GM12892 (cell line): ENCODE measurements at places on chromosomes 4 and X.

GRCh38 chr4:171667906-171668305 is 145.3 kb upstream of the GALNTL6 start:
- no peak for DNase-seq

DNA sequence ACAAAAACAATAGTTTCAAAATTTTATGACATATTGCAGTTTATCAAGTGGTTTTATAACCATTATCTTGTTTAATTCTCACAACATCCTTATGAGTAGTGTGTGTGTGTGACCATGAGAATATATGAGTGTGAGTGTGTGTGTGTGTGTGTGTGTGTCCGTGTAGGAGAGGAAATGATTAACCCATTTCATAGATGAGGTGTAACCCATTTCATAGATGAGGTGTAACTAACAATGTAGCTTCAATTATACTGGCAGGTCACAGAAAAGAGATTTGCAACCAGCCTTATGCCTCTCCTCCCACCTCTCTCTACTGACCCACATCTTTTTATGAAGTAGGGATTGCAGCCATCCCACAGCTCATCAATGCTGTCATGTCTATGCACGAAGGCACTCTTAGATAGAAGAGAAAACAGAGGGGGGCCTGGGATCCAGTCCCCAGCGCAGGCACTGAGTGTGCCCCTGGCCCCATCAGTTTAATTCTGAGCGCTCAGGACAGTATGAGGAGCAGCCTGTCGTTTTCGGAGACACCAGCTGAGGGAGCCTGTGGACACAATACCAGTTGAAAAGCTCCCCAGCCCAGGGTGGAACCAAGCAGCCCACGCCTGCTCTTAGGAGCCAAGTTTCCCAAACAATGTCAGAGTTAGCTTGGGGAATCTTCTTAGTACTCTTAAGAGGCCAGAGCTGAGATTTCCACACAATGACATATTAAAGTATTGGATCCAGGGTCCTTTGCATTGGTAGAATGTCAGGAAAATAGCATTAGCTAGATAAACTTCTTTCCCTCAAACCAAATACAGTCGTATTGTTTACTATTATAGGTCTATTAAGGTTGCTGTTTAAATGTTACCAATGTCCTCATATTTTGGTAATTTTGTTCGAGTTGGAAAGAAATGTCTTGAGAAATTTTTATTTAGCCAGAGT is 88.6 kb downstream of the PALLD start:
- DNase-seq, result peak; percentile 10

DNA sequence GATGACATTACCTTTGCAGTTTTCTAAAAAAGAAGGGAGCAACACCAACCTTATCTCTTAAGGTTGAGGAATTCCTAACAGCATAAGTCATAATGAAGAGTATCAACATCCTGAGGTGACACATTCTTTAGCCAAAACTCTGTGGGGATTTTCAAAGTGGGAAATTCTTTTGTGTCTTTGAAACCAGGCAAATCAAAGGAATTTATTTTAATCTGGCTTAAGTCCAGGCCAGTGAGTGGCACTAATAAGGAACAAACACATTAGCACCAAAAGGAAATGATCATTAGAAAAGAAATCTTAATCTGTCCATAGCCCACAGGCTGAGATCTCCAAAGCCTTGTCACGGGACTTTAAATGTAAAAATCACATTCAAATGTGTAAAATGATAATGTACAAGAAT is 110.1 kb downstream of the LARP7 start:
- no peak for DNase-seq

GRCh38 chr4:84852081-84852480 is 114.4 kb downstream of the WDFY3 start:
- no peak for DNase-seq

GRCh38 chr4:9999956-10000561 is 21.2 kb downstream of the SLC2A9 start:
- DNase-seq, result no peak

DNA sequence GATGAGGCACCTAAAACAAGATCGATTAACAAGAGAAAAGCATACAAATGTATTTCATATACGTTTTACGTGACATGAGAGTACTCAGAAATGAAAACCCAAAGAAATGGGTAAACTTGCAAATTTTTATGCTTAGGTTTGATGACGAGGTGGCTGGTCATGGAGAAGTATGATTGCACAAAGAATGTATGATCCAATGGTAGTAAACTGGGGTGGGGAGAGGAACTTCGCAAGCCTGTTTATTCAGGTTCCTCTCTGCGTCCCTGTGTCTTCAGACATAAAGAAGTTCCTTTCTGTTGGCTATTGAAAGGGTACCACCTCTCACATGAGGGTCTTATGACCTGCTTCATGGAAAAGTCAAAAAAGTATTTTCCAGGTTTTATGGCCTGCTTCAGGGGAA is 309.2 kb downstream of the BCOR start:
- DNase-seq, result no peak

DNA sequence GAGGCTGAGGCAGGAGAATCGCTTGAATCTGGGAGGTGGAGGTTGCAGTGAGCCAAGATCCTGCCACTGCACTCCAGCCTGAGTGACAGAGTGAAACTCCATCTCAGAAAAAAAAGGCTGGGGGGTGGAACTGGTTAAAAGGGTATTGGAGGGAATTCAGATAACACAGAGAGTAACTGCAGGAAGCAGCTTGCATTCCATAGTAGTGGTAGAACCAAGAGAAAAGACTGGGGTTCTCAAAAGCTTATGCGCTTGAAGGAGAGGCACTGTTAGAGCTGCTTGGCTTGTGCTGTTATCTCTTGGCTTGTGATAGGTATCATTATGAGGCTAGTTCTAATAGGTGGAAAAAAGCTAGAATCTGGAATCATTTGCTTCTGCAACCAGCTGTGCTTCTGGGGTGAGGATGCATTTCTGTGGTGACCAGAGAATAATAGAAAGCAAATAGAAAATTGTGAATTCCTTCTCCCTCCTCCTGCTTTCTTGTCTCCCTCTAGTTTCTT is 91.2 kb upstream of the ELOVL6 start:
- no peak for DNase-seq

DNA sequence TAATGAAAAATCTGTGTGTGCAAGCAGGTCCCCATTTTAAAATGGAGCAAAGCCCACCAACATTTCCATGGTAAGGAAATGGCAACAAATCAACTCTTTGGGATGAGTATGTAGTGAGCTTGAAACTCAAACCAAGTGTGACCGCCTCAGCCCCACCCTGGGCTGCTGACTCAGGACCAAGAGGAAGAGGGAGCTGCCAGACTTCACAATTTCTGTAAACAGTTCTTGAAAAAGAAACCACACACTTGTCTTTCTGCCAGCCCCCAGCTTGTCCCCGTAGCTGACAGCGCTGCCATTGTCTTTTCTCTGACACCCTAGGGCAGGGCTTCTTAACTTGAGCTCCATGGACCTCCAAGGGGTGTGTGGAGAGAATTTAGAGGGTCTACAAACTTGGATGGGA is 10.3 kb downstream of the RTL5 start:
- DNase-seq, result no peak

GRCh38 chrX:85851418-85851817 is 195.9 kb downstream of the CHM start:
- no peak for DNase-seq

DNA sequence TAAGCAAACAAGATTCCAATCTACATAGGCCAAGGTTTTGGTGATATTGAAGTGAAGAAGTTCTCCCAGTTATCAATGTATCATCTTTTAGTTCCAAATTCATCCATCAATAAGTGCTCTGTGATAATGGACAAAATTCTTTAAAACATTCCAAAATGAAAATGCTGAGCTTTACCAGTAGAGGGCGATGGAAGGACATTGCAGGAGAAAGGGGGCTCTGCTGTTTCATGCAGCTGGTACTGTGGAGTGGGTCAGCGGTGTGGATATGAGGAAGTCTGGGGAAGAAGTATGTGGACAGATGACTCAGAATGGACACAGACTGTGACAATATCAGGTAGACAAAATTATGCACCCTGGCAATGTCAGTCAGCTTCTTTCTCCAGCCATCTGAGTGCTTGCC is 46.6 kb upstream of the HS6ST2 start:
- DNase-seq, result no peak

DNA sequence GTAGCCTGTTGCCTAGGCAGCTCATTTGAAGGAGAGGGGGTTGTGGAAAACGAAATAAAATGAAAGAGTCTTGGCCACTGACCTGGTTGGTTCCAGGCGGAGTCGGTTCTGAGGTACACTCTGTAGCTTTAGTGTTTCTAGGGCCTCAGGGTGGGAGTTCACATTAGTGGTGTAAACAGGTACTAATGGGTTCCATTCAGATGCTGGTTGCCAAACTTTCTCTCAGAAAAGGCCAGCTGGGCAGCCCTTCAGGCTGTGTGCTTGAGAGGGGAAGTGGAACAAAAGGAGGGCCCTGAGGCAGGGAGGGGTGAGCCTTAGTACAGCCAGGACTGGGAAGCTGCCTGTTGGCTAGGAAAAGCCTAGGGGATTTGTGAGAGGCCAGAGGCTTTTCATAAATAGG is 24.8 kb downstream of the NHSL2 start:
- DNase-seq, result no peak

GRCh38 chrX:102712216-102712966 is at the start of gene GPRASP2:
Gene GPRASP2, plus strand, starts transcription at chrX:102712448. Its CDS starts 2,422 bp downstream, at chrX:102714870.
- DNase-seq, result no peak

DNA sequence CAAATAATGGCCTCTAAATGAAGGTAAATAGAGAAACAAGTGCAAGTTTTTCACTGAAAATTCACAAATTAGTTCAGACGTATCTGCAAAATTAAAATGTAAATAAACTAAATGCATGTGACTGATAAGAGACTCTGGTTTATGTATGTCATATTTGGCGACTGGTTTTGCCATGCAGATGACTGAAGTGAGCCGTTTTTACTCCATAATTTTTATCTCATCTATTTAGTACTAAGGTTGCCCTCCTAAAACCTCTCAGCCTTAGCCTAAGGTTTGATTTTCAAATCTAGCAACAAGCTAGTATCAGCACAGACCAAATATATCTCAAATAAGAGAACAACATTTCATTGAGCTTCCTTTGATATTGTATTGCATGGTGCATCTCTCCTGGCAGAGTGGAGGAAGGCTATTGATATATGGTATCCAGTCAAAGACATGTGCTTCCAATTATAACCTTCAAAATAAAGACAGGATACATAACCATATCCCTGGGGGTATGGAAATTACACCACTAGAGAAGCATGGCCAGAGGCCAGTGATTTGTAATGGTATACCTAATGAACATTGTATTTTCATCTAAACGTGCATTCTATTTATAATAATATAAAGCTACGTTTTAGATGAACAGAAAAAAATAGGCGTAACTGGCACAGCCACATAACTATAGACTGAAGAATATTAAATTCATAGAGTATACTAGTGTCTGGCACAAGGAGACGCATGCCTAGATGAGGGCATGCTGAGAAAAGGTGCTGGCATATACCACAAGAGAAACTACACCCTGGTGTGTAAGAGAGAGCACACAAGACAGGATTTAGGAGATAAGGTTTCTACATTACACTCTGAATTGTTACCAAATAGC is 392.6 kb upstream of the INTU start:
- no peak for DNase-seq
